ENCODE measurements at places on chromosomes 2 and 18. TPM values are rescaled to one million over a fixed set of nuclear protein-coding genes. Genes with fewer than 3 reads are reported as not detected.

ACTG2 gene
- 0.23 TPM for total RNA-seq

CCDC121 gene
- 5.9 TPM for total RNA-seq

ALKAL2 gene
- total RNA-seq, result not detected

SUMO1 gene
- 137 TPM for total RNA-seq

KIAA2012 gene
- total RNA-seq, result not detected

GKN1 gene
- not detected for total RNA-seq

RFX8 gene
- total RNA-seq, result not detected

RNF152 gene
- 0.18 TPM for total RNA-seq

NEU2 gene
- not detected for total RNA-seq

LINC00305 gene
- total RNA-seq, result not detected

SERTAD2 gene
- total RNA-seq, result 24.3 TPM

LRRTM4 gene
- 0.23 TPM for total RNA-seq

FARSB gene
- total RNA-seq, result 31.6 TPM

CRACDL gene
- 2.4 TPM for total RNA-seq

SERPINB3 gene
- not detected for total RNA-seq

TUBA4B gene
- not detected for total RNA-seq

SLC11A1 gene
- 0.31 TPM for total RNA-seq

KYNU gene
- not detected for total RNA-seq

XIRP2 gene
- total RNA-seq, result not detected

FLACC1 gene
- total RNA-seq, result 0.39 TPM

GALR1 gene
- total RNA-seq, result not detected

GRCh38 chr2:83602753-83603152 lies 856.3 kb downstream of the SUCLG1 start:
- DNase-seq, result no peak

DNA sequence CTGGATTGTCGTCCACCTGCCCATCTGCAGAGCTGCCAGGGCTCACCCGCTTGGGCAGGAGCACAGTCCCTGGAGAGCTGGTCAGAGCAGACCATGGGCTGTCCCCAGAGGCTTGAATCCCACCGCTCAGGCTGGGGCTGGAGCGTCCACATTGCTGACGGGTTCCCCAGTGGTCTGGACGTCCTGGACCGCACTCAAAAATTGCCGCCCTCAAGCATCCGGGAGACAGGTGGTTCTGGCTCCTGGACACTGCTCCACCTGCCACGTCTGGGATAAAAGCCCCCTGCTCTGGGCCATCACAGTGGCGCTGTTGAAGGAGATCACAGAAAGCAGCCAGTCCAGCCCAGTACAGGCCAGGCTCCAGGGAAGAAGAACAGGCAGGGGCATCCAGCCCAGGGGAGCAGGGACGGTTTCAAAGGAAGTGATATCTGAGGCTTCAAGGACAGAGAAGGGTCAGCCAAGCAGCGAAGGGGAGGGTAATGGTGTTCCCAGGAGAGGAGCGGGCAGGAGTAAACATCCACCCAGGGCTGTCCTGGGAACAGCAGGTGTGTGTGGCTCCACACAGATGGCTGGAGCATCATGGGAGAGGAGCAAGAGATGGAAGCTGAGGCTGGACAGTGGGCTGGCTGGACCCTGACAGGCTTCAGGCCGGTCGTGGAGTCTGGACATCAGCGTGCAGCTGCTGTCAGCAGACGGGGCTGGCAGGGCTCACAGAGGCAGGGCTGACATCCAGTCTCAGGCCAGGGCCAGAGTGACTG lies 21.9 kb upstream of the ID2 start:
- no peak for DNase-seq

DNA sequence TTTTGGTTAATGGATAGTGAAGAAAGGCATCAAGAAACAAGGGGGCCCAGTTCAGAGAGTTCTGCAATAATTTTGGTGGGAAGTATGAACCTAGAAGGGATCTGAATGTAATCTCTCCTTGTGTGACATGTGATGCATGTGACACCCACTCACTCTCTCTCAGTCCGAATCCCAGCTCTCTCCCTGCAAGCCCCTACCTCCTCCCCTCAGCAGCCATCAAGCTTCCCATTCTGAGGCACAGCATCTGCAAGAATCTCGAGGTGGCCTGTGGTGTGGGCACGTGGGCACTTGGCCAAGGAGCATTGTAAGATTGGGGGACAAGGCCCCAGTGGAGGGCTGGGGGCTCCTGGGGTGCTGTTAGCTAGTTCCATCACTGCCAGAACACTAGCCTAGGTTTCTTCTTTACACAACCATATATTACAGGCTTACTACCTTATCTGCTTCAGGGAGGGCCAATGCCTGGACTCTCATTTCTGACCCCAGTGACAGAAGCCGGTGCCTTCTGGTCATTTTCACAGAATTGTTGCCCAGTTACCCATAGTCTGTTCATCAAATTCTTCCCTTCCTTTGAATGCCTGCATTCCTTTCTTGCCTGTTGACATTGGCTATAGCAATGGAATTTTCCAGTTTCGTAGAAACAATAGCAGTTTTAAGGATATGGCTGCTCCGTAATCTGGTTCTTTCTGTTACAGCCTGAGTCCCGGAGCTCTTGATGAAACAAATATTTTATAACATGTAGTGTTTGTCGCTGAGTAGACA lies 13.3 kb upstream of the LCLAT1 start:
- DNase-seq, result no peak

- no peak for DNase-seq
These were observed 59.7 kb downstream of the DDX1 start for GRCh38 chr2:15651367-15651727.

DNA sequence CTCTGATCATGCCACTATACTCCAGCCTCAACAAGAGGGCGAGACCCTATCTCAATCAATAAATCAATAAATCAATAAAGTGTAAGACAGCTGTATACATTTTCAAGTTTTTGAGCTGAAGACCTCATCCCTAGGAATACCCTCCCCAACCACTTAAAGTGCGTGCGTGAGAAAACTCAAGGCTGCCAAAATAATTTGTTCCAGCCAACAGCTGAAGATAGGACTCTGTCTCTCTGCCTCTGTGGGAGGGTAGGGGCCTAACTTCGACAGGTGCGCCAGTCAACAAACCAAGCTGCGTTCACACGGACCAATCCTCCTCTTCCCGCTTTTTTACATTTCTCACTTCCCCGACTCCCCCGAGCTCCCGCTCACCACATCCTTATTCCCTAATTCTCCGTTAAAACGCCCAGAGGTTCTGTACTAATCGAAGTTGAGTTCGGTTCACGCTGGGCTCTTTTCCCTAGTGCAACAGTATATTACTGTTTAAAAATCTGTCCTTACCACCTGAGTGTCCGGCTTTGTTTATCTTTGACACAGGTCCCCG lies 618 bp downstream of the POLR2D start:
- DNase-seq, result no peak

GRCh38 chr2:104290566-104290891 lies 563.4 kb upstream of the POU3F3 start:
- DNase-seq, result no peak

DNA sequence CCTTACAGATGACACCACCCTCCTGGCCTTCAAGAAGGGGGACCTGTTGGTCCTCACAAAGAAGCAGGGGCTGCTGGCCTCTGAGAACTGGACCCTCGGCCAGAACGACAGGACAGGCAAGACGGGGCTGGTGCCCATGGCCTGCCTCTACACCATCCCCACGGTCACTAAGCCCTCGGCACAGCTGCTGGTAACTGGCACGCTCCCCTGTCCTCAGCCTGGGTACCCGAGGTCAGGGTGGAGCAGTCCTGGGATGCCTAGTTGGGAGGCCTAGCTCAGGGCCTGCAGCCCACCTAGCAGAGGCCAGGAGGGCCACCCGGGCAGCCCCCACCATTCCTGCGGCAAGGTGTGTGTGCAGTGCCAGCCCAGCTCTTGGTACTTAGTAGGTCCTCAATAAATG lies 16.3 kb upstream of the GPR17 start:
- DNase-seq, result no peak

- no peak for DNase-seq
These were observed 72.2 kb upstream of the TMEM87B start for GRCh38 chr2:111982822-111983221.

DNA sequence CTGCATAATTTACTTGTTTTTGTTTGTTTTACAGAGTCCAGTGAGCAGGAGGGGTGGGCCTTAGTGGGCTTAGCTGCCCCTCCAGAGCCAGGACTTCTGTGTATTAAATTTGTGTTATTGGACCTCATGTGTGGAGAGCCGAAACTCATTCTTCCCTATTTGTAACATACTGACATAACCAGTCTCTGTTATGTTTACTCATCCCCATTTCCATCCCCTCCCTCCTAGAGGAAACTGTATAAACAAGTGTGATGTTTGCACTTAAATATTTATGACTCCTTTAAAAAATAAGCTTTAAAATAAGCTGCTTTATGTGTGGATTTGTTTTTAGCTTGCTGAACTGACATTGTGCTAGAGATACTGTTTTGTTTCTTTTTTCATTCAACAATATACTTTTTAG lies 13.8 kb downstream of the ZNF512 start:
- DNase-seq, result no peak

DNA sequence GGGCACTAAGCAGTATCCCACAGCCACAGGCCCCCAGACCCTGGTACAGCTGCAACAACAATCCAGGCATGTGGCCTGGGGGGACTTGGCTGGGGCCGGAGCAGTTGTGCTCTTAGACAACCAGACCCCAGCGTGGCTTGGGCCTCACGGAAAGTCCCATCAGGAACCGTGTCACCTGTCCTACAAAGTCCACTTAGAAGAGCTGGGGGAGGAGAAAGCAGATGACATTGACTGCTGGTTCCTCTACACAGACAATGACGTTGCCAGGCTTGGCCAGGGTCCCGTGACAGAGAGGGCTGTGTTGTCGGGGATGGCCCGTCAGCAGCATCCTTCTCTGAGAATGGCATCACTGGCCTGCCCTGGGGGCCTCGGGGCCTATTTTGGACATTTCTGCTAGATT lies 124.5 kb downstream of the SEPTIN10 start:
- no peak for DNase-seq

- no peak for DNase-seq
These were observed 3.2 kb downstream of the NHEJ1 start for GRCh38 chr2:219157396-219157795.

DNA sequence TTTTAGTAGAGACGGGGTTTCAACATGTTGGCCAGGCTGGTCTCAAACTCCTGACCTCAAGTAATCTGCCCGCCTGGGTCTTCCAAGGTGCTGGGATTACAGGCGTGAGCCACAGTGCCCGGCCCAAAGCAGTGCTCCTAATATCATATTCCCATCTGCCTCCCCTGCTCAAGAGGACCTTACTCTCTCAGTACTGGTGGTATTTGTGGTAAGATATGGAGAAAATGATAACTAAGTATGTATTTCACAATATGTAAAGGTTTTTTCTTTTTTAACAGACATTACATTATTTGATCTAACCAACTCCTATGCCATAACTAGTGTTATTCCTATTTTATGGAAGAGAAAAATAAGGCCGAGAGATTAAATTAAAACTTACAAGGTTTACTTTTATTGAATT lies 201.0 kb downstream of the CAMKMT start:
- DNase-seq, result no peak

DNA sequence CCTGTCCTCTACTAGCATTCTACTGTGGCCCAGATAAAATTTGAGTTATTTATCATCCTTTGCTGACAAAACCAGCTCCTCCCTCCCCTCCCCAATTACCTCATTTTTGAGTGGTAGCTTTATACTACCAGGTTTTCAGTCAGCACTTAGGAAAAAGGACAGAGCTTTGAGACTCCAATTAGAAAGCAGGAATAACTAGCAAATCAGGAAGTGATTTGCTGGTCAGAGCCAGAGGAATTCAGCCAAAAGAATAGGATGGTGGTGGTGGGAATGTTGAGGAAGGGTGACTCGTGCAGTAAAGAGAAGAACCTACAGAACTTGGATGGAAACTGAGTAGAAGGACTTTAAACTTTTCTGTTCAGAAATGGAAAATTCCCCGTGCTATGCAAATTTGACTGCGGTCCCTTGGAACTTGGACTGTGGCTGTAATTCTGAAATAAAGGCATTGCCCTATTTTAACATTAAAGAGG lies 3.7 kb downstream of the MYL12B start:
- no peak for DNase-seq

- no peak for DNase-seq
These were observed 57.9 kb upstream of the DYSF start for GRCh38 chr2:71395471-71395870.

- DNase-seq, result no peak
These were observed 567 bp downstream of the TMEM200C start for GRCh38 chr18:5894611-5895298.

- no peak for DNase-seq
These were observed at the start of gene FRZB for GRCh38 chr2:182866461-182867406. Gene FRZB (minus strand): TSS chr2:182866637. CDS start chr2:182866552, 85 bp downstream.

GRCh38 chr2:56217106-56217505 lies 33.3 kb downstream of the CCDC85A start:
- no peak for DNase-seq

- no peak for DNase-seq
These were observed 111.6 kb upstream of the CYP1B1 start for GRCh38 chr2:38187541-38188011.

DNA sequence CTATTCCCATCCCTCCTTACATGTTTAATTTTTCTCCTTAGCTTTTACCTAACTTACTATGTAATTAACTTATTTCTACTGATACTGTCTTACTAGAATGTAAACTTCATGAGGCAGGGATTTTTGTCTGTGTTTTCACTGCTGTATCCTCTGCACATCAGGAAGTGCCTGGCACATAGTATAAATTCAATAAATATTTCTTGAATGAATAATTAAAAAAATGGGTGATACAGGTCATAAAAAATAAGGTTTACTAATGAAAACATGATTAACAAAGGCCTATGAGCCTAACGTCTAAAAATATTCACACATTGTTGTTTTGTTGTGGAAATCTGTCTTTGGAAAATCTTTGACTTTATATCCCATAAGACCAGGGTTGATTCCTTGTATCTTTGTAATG lies 4.5 kb downstream of the RBKS start:
- DNase-seq, result no peak

GRCh38 chr2:112692918-112693317 lies 27.9 kb upstream of the NT5DC4 start:
- no peak for DNase-seq

- DNase-seq, result no peak
These were observed 53.5 kb downstream of the RDH14 start for GRCh38 chr2:18506883-18507509.

DNA sequence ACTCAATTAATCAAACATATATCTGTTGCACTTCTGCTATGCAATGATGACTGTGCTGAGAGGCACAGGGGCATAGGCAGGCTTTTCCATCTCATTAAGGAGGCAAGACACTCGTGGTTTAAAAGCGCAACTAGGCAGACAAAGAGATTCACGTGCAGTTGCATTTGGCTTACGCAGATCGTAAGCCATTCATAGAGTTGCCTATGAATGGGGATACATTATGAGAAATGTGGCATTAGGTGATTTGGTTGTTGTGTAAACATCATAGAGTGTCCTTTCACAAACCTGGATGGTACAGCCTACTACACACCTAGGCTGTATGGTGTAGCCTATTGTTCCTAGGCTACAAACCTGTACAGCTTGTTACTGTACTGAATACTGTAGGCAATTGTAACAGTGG lies 284.7 kb downstream of the DCC start:
- DNase-seq, result no peak

GRCh38 chr2:55796121-55796520 lies 102.5 kb upstream of the PNPT1 start:
- no peak for DNase-seq

- no peak for DNase-seq
These were observed 26.2 kb downstream of the FAM210A start for GRCh38 chr18:13700153-13700552.

- DNase-seq, result no peak
These were observed 696 bp downstream of the EMX1 start for GRCh38 chr2:72917877-72918553.

- no peak for DNase-seq
These were observed 28.4 kb downstream of the ACTR2 start for GRCh38 chr2:65256054-65256453.
